Activated CD4-positive, CD25-positive, alpha-beta regulatory T cell treated with anti-CD3 and anti-CD28 coated beads, Interleukin-2, amount 50 U/mL, for 72 hours (primary cell): ENCODE measurements at places on chromosomes 5 and 9.

DNA sequence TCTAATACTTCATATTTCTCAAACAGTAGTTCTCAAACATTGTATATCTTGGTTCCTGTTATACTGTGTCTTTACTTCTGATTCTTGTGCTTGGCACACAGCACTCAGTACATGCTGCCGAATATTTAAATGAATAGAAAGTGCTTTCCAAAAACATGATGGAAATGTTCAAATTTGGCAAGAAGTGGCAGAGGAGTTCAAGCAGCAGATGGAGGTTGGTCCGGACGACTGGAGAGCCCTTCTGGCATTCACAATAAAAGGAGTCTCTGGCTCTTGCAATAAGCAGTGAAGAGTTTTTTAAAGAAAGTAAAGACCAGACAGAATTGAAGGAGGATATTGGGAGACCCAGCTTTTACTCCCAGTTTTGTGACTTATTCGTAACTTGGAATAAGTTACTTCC lies 36.3 kb downstream of the TSTD2 start:
- no peak for DNase-seq

DNA sequence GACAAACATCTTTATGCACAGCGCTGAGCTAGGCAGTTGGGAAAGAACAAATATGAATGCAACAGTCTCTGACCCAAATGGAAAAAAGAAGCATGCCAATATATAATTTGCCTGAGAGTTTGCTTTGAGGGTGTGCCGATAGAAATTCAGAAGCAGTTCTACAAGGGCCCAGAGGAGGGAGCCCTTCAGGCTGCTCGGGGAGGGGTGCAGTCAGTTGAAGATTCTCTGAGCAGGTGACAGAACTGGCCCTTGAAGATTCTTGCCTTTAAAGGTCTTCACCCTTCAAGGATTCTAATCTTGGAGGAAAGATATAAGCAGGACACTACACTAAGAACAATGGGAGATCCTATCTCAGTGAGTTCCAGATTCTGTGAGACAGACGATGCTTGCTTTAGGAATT lies 3.7 kb upstream of the PAPPA start:
- DNase-seq = no peak

DNA sequence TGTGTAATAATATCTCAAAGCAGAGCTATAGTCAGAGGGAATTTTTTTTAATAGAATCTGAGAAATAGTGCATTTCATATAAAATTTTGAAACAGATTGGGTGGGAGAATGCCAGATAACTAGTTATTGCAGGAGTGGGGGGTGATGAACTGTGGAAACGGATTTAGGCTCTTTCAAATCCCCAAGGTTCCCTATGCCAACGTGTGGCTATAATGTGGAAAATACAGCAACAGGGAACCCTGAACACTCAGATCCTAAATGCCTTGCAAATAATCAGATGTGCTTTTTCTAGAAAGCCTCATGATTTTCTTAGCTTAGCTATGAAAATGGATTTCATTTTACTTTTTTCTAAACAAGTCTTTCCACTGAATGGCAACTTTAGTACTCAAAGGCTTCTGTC lies 180.5 kb upstream of the DMAC1 start:
- no peak for DNase-seq

DNA sequence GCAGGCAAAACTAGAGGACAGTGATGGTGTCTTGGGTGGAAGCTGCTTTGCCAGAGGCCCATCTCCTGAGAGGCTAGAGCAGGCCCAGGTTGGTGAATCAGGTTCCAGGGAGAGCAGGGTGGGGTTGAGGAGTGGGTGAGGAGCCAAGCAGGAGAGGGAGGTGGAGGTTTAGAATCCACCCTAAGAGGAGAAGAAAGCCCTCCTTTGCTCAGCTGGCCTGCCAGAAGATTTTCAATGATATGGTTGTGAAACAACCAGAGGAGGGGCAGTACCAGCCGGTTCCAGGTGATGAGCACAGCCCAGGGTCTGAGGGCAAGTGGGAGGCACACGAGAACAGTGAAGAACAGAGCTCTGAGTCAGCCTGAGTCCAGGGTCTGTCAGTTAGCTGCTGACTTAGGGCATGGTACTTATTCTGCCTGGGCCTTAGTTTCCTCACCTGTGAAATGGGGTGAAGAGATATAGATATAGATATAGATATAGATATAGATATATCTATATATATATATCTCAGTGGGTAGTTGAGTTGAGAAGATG lies 17.8 kb downstream of the PPARGC1B start:
- DNase-seq = no peak

DNA sequence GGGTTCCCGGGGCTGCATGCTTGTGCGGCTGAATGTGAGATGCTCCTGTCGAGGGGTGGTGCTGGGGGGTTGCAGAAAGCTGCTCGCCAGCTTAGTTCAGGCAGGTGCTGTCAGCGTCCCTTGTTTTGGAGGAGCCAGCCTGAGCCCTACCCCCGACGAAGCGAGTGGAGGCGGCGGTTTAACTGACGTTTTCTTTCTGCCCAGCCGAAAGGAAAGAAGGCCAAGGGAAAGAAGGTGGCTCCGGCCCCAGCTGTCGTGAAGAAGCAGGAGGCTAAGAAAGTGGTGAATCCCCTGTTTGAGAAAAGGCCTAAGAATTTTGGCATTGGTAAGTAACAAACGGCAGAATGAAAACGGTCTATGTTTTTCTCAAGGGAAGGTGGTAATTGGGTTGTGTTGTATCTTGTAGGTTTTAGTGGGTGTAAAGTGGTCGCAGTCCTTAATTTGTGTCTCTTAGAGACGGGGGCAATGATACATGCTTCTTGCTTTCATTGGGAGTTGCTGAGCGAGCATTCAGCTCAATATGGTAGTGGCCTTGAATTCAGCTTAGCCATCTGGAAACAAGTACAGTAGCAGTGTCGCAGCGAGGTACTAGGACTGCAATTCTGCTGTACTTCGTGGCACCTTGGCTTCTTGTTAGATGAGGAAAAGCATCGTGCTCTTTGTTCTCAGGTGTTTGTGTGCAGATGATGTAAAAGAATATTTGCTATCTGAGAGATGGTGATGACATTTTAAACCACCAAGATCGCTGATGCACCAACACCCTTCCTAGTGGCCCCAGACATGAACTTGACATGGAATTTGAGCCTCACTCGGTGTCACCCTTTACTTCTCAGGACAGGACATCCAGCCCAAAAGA lies 928 bp downstream of the RPL7A start:
- DNase-seq = no peak

GRCh38 chr5:1246711-1247431 lies 21.7 kb downstream of the SLC6A18 start:
- no peak for DNase-seq

- DNase-seq = no peak
Measured at GRCh38 chr9:12699529-12699928, 6.3 kb downstream of the TYRP1 start.

DNA sequence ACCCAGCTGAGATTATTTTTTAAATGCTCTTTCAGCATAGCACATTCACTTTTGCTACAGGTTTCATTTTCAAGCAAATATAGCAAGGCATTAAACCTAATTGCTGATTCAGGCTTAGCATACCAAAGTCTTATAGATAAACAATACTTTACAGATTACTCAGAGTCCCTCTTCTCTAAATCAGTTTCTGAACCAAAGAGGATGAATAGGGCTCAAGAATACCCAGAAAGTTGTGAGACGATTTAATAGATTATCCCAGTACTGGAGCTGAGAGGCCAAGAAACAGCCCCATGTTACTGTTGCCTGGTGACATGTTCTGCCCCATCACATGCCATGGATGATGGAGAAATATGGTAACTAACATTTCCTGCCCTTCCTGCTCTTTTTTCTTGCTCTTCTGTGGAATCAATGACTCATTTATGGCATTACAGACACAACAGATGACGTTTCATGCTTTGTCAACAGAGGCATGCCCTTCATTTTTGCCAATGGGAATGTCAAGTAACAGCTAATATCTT lies 18.1 kb upstream of the SSBP2 start:
- DNase-seq = no peak

GRCh38 chr5:31750215-31750614 lies 111.3 kb downstream of the PDZD2 start:
- DNase-seq = no peak

- no peak for DNase-seq
Measured at GRCh38 chr9:79568337-79569101, 3.2 kb upstream of the TLE4 start.

- DNase-seq = no peak
Measured at GRCh38 chr9:9881692-9882091, 731.1 kb downstream of the PTPRD start.

DNA sequence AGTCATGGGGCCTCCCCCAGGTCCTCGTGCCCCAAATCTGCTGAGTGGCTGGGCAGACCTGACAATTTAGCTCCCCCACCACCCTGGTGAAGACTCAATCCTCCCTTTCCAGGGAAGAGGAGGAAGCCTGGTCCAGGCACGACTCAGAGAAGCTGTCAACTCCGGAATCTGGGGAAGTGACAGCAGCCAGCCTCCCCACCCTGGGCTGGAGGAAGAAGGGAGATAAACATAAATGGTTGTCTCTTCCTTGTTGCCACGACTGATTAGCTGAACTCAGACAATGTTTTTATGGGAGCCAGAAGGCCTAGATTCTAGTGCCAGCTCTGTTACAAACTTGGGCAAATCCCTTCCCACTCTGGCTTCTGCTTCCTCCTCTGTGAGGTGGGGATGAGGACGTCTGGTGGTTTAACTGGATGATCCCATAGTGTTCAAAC lies 15.4 kb downstream of the CCDC69 start:
- no peak for DNase-seq
